ENCODE measurements at places on chromosomes 12 and 14.

- DNase-seq = no peak
Measured at GRCh38 chr12:52215587-52216031, 17.4 kb upstream of the KRT7 start.

- DNase-seq = no peak
Measured at GRCh38 chr14:61747342-61747741, 14.9 kb upstream of the SNAPC1 start.

- DNase-seq = no peak
Measured at GRCh38 chr12:59890896-59891579, 295.2 kb downstream of the SLC16A7 start.

GRCh38 chr12:57216014-57216911, at the start of gene NXPH4:
Gene NXPH4, plus strand, starts transcription at chr12:57216794. Its CDS starts 176 bp downstream, at chr12:57216970.
- peak; percentile 65 for DNase-seq

DNA sequence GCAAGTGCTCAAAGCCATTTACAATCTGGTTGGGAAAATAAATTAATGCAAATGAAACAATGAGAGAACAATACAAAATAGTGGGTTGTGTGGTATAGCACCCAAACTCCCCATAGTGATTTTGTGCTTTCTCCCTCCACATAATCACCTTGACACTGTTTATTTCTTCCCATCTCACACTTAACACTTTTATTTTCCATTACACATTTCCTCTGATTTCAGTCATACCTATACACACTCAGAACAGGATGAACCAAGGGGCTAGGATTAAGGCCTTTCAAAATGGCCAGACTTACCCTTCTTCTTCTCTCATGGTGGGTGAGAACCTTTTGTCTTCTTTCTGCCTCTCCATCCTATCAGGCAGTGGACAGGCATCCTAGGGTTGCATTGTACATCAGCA, 13.9 kb upstream of the PDE1B start:
- DNase-seq = no peak
